ENCODE measurements at places on chromosomes 3 and 15. TPM values are rescaled to one million over a fixed set of nuclear protein-coding genes. Genes with fewer than 3 reads are reported as not detected.

DNA sequence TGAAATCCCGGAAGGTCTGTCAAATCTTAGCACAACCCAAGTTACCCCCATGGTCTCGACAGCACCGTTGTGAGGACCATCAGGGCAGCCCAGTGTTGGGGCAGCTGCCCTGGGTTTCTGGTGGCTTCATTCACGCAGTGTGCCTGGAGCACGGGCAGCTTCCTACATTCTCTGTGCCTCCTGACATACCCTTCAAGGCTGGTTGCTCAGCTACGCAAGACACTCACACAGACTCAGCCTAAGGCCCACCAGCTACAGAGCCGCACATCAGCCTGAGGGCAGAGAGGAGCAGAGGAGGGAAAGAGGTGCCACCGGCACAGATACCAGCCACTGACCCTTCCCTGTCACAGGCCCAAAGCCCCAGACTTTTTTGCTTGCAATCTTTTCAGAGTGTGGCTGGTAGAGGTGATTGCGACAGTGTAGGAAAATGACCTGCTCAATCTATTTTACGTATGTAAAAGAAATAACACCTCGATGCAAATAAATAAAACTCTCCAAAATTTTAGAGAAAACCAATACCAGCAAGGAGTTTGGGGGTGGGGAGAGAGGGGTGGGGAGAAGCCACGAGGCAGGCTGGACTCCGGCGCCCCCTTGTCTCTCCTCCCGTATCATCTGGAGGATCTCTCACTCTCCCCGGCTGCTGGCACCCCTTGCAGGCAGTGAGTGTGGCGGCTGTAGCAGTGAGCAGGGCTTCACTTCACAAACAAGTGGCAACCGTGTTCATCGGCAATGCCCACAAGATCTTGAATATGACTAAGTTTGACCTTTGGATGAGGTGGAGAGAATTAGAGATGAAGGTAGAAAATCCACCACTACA, 12.7 kb downstream of the CSPG5 start:
- no peaks in the 10 kb centered on the region for H3K4me1 ChIP-seq
- H3K27ac ChIP-seq = no peak overlapping the region
- H3K36me3 ChIP-seq = no peaks in the 10 kb centered on the region
- H3K4me3 ChIP-seq = no peak overlapping the region

DNA sequence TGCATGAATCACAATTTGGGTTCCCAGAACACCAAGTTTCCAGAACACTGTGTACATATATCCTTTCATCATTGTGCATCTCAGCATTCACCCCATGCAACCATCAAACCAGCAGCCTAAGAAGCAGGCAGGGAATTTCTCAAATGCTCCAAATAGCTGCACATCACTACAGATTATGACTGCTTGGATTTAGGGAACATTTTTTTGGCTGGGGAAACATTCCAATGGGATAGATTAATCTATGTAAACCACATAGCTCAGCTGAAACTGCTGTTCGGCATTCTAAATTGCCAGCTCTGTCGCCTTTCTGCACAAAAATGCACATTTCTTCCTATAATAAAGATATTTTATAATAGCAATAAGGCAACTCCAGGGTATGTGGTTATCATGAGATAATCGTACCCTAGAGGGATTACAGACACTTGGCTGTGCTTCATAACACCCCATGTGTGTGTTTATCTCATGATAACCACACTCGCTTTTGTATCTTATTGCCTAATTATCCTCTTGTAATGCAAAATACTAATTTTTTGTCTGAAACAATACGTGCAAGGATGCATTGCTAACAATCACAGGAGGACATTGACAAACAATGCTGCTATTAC, 483.7 kb upstream of the DPH6 start:
- H3K36me3 ChIP-seq = no peaks in the 10 kb centered on the region
- no peak overlapping the region for H3K27ac ChIP-seq
- no peaks in the 10 kb centered on the region for H3K4me1 ChIP-seq

DNA sequence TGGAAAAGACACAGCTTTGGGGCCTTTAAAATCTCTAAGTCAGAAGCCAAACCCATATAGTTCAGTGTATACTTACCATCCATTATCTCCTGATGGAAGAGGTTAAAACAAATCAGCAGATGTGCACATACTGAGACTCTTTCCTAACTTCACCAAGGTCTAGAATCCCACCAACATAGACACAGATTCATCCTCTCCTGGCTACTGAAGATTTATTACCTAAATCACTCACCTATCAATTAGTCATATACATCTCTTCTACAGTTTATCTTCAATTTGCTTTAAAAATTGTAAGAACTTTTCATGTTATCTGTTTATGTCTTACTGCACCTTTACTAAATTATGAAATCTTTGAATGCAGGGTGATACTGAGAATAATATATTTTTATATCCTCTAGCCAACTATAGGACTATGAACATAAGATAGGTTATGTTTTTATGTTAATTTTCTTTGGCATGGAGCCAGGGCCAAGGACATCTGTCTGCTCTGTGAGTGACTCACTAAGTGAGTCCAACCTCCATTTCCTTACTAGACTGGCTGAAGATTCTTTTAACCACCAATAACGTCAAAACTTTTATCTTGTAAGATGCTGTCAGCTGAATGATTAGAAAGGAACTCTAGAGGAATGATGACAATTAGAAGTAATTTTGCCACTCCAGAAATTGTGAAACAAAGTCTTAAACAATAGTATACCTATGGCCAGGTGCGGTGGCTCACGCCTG, 397.6 kb downstream of the FOXP1 start:
- H3K4me1 ChIP-seq = peaks cover 23% of the 10 kb centered on the region
- H3K4me3 ChIP-seq = no peak overlapping the region
- no peak overlapping the region for H3K27ac ChIP-seq
- DNase-seq = no peak

- no peaks in the 10 kb centered on the region for H3K36me3 ChIP-seq
- peak overlapping the region; percentile 5 for H3K27ac ChIP-seq
- no peak overlapping the region for H3K4me3 ChIP-seq
- peak; percentile 32 for DNase-seq
- H3K27me3 ChIP-seq = no peaks in the 10 kb centered on the region
These were observed 294.8 kb downstream of the MCTP2 start for GRCh38 chr15:94526071-94526689.

- peak; percentile 86 for DNase-seq
- H3K27me3 ChIP-seq = no peaks in the 10 kb centered on the region
- no peaks in the 10 kb centered on the region for H3K4me1 ChIP-seq
These were observed 98.9 kb upstream of the TBC1D5 start for GRCh38 chr3:17841190-17841828.

DNA sequence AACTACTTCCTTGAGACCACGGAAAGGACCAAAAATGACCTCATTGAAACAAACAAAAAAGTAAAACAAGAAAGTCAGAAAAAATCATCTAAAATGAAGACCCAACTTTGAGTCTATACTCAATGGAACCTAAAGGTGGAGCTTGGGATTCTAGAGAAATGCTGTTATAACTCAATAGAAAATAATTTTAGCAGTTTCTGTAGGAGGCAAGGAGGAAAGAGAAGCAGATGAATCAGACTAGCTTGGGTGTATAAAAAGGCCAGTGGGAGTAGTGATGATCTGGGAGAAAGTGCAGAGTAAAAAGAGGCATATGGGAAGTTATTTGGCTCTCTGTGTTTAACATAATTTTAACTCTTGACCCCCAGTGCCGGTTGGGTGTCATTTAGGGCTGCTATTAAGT, 94.4 kb downstream of the TMCO5A start:
- no peaks in the 10 kb centered on the region for H3K36me3 ChIP-seq
- H3K4me1 ChIP-seq = no peaks in the 10 kb centered on the region
- H3K27me3 ChIP-seq = no peaks in the 10 kb centered on the region
- no peak for DNase-seq
- H3K4me3 ChIP-seq = no peak overlapping the region
- no peak overlapping the region for H3K27ac ChIP-seq

- DNase-seq = no peak
- H3K4me3 ChIP-seq = no peak overlapping the region
- peak overlapping the region; percentile 72 for H3K27ac ChIP-seq
- peaks cover 34% of the 10 kb centered on the region for H3K4me1 ChIP-seq
These were observed 15.1 kb downstream of the GOLIM4 start for GRCh38 chr3:168080499-168081170.

DNA sequence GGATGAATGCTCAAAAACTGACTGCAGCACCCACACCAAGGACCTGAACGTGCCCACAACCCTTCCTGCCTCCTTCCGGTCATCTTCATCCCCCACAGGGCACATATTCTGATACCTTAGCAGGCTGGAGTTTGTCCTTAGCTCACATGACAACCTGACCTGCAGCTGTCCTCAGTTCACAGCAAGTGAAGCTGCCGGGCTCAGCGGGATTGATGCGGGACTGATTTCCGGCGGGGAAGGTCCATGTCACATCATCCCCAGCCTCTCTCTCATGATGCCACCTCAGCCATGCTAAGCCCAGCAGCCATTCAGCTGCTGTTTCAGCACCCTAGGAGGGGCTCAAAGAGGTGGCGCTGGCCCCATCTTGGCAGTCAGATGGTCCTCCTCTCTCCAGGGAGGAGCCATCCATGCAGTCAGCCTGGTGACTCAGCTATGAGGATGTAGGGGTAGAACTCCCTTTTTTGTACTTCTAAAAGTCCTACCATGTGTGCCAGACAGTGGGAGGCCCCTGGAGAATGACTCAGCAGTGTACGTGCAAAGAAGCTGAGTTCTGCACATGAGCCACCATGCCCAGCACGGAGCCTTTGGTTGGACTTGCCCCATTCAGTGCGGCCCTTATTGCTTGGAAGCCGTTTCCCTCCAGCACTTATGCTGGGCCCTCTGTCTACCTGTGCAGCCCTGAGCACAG, 9.5 kb downstream of the CA12 start:
- H3K27ac ChIP-seq = no peak overlapping the region
- H3K36me3 ChIP-seq = no peaks in the 10 kb centered on the region
- no peak overlapping the region for H3K4me3 ChIP-seq
- H3K27me3 ChIP-seq = no peaks in the 10 kb centered on the region
- DNase-seq = no peak
- no peaks in the 10 kb centered on the region for H3K4me1 ChIP-seq

- no peaks in the 10 kb centered on the region for H3K27me3 ChIP-seq
- H3K4me1 ChIP-seq = peaks cover 23% of the 10 kb centered on the region
- no peak overlapping the region for H3K27ac ChIP-seq
- no peak for DNase-seq
These were observed 149.6 kb downstream of the PDZRN3 start for GRCh38 chr3:73475175-73475574.

GRCh38 chr15:31373970-31374369, 47.3 kb downstream of the KLF13 start:
- H3K4me1 ChIP-seq = peaks cover 16% of the 10 kb centered on the region
- no peak overlapping the region for H3K4me3 ChIP-seq
- no peaks in the 10 kb centered on the region for H3K27me3 ChIP-seq
- DNase-seq = no peak
- no peak overlapping the region for H3K27ac ChIP-seq

DNA sequence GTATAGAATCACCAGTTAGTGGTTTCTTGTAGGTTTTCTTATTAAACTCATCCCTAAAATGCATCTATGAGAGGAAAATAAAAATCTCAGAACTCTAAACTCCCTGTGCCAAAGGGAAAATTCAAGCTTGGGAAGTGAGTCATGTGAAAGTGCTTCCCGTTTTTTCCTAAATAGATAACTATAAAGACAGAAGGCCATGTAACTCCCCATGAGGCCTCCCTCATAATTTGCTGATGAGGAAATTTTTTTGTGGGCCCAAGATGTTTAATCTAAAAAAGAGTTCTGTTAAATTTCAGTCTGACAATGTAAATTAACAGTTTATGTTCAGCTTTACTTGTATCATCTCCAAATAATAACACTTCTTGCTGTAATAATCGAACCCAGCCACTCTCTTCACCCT, 1273.9 kb downstream of the OTOL1 start:
- H3K4me1 ChIP-seq = no peaks in the 10 kb centered on the region
- DNase-seq = no peak
- no peaks in the 10 kb centered on the region for H3K36me3 ChIP-seq
- no peak overlapping the region for H3K27ac ChIP-seq
- no peak overlapping the region for H3K4me3 ChIP-seq
- no peaks in the 10 kb centered on the region for H3K27me3 ChIP-seq

DNA sequence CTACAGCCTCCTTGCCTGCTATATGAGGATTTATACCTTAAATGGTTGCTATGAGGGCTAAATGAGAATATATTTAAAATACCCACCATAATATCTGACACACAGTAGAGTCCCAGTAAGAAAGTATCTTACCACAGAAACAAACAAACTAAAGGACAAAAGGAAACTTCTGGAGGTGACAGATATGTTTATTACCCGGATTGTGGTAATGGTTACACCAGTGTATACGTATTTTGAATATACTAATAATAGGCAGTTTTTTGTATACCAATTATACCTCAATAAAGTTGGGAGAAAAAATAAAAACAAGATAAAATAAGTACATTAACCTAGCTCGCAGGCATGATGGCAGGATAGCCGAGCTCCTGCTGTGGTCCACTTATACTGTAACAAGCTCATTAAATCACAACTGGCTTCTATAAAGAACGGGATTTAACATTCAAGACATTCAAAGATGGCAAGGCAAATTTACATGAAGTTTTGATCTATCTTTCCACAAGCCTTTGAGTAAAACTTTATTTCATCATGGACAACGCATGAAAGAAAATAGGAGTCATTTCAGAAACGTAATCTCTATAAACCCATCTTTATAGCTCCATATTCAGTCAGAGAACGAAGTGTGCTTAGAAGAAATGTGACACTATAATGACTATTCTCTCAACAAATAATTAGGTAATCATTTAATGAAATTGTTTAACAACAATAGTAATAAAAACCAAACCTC, 1.5 kb downstream of the RPN1 start:
- H3K4me1 ChIP-seq = peaks cover 7% of the 10 kb centered on the region
- H3K27me3 ChIP-seq = no peaks in the 10 kb centered on the region
- DNase-seq = no peak
- peak overlapping the region; percentile 83 for H3K4me3 ChIP-seq

The FBN1 gene
- 5.3 TPM for total RNA-seq

The CFAP20DC gene
- total RNA-seq = 0.53 TPM

The PLOD2 gene
- total RNA-seq = 84.5 TPM

The FBXO40 gene
- 7.3 TPM for total RNA-seq

The AMOTL2 gene
- total RNA-seq = 103 TPM

The CPLX3 gene
- not detected for total RNA-seq

The UQCRC1 gene
- total RNA-seq = 620 TPM

The IL5RA gene
- 0.07 TPM for total RNA-seq

The PLA2G4D gene
- 0.03 TPM for total RNA-seq

The IMPG2 gene
- 0.49 TPM for total RNA-seq

The RAB5A gene
- 55.7 TPM for total RNA-seq

The SLC6A1 gene
- total RNA-seq = not detected

The ETFA gene
- total RNA-seq = 152 TPM

Measured in cardiac muscle cell (in vitro differentiated cells and primary cell).